MM.1S (cell line): ENCODE measurements at places on chromosomes 13 and 19.

- no peak for DNase-seq
Observed at GRCh38 chr13:99362362-99362761, 55.2 kb upstream of the GPR183 start.

- no peak for DNase-seq
Observed at GRCh38 chr13:55347528-55347927, 1793.2 kb upstream of the PRR20A start.

DNA sequence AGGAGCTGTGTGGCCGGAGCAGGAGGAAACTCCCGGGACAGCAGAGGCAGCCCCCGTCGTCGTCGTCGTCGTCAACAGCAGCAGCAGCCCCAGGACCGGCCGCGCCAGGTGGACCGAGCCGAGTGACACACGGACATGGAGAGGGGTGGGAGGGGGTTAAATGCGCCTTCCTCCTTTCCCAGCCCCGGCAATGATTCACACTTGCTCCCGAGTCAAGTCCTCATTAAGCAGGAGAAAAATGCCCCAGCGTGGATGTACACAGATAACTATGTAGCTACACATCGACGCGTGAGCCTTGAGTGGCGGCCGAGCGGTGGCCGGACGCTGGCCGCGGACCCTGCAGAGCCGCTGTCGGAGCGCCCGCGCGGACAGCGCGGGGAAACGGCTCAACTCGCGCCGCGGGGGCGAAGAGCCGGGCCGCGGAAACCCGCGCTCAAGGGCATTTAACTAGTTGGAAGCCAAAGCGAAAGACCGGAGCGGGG lies 645 bp downstream of the UBL3 start:
- peak; percentile 15 for DNase-seq

DNA sequence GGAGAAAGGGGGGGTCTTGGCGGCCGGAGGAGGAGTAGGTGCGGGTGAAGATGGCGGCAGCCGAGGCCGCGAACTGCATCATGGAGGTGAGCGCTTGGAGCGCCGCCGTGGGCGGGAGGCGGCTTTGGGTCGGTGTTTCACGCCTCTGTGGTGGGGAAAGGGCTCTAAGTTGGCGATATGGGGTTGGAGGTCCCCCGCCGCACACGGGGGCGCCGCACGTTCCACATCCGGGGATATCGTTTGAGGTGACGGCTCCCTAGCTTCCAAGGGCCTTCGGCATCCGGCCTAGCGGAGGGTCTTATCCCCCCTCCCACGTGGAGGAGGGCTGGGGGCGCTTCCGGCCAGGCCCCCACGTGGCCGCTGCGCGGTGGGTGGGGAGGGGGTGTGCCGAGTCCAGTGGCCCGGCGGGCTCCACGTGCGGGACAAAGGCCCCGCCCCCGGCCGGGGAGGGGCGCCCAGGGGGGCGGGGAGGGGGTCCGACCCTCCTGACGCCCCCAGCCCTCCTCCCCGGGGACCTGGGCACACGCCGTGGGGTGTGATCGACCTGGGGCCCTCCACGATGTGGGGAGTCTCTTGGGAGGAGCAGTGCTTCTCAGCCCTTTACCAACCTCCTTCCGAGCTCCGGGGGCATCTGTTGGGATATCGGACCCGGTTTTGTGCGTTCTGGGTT lies at the start of gene PRMT1:
PRMT1 (plus strand) TSS at position 41 of the 670 bp plus-strand sequence; CDS start at position 51, 10 bp downstream.
- DNase-seq, result peak; percentile 44

GRCh38 chr19:5338656-5339197 lies 1.9 kb downstream of the PTPRS start:
- DNase-seq, result no peak

GRCh38 chr13:19772306-19772705 lies 10.4 kb downstream of the PSPC1 start:
- no peak for DNase-seq

DNA sequence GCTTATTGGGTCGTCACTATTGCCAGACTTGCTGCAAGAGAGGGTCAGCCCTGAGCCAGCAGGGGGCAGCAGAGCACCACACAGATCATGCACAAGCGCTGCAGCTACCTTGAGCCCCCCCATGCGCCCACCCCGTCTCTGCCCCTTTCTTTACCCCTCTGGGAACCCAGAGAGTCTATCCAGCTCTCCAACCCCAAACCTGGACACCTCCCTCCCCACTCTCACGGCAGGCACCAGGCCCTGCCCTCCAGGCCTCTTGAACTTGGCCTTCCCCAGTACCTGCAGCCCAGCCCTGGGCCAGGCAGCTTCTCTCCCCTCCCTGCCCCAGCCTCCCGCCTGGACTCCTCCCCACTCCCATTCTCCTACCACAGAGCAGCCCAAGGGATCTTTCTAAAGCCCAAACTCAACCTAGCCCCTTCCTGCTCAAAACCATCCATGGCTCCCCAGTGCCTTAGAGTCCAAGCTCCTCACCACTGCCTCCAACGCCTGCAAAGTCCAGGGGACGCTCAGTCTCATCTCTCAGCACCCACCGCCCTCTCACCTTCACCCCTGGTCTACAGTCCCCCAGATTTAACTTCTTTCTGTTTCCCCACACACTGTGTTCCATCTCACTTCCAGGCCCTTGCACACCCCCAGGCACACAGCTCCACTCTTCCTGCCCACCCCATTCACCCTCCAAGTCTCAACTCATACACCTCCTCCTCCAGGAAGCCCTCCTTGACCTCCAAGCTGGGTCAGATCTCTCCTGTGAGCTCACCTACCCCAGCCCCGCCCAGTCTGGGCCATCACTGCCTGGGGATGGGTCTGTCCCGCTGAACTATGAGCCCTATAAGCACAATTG lies 9.4 kb upstream of the CEACAM16 start:
- DNase-seq, result peak; percentile 60
